ENCODE measurements at places on chromosomes 7 and 10.

GRCh38 chr10:132700156-132701098 lies 85.5 kb downstream of the NKX6-2 start:
- peak; percentile 77 for DNase-seq

GRCh38 chr10:122864194-122864592 lies 15.2 kb downstream of the FAM24B start:
- DNase-seq: peak; percentile 30

DNA sequence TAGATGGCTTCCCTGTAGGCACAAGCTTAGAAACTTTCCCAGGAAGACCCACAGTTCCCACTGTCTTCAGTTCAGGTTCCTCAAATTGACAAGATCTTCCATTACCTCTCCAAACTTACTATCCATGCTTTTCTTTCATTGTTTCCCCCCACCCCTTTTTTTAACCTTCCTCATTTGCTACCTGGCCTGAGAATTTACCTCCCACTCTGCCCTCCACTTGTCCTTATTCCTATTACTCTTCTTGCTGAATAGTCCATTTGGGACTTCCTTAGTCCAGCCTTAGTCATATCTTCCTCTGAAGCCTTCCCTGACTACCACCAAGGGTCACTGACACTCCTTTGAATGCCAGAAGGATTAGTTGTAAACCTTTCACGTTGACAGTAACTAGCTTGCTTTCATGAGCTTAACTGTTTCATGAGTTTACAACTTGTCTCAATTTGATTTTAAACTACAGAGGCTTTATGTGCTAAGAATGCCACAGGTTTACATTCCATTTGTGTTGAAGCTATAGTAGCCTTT lies 1.2 kb upstream of the CALU start:
- DNase-seq: peak; percentile 84

DNA sequence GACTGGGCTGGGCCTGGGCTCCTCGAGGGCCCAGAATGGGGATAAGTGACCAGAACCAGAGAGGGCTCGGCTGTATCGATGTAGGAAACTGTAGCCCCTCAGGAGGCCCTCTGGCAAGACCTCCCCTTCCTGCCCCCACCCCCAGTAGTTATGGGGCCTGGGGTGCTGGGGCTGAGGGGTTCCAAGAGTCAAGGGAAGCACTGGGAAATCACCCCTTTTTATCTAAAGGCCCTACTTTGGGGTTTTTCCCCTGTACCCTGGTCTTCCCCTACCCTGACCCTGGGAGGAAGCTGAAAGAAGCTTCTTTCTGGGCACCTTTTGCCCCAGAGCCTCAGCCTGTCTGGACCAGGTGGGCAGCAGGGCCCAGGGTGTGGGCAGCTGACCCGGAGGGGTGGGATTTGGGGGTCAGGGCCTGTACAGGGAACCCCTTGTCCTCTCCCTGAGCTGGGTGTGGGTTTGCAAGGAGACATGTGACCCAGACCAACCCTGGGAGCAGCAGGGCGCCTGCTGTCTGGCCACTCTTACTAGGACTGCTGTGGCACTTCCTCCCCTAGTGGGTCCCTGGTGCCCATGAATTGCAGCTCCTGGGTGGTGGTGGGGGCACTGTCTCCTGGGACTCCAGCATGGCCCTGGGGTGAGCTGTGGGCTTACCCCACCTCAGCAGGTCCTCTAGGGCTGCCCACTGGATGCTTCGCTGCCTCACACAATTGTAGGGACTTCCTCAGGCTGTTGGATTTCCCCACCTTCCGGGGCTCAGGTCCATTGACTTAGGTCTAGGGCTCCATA lies 1.5 kb downstream of the IRF5 start:
- DNase-seq: no peak

GRCh38 chr10:122329416-122329815 lies 45.1 kb upstream of the PLEKHA1 start:
- no peak for DNase-seq

DNA sequence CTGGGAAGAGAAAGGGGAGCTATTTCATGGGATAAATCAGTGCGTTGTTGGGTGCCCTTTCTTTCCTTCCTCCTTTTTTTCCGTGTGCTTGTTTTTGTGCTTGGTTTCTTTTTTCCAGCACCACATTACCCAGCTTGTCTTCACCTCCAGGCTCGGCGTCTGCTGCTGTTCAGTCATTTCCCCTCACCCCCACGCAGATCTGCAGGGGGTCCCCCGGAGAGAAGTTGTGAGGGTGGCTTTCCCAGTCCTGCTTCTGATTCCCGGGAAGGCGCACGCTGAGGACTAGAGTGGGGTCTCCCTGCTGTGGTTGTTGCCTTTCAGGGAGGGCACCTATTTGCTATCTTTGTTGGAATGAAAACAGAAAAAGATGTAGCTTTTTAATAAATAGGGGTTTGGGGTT lies 1.6 kb downstream of the CAMK1D start:
- no peak for DNase-seq

DNA sequence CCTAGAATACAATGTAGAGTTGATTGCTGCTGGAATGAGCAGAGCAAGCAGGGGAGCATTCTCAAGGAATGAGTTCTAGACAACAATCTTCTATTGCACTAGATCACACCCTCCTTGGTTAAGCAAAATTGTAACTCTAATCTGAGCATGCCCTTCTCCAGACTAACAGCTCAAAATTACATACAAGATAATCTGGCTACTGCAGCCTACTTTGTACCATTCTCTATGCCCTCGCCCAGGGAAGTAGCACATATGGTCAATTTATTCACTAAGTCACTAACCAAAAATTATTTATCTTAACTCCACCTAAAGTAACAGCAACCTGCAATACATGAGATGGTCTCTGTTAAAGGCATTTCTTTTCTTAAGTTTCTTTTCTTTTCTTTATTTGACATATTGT lies 42.5 kb upstream of the KCTD7 start:
- DNase-seq: no peak

- DNase-seq: no peak
Measured at GRCh38 chr10:97102441-97102840, 83.3 kb downstream of the SLIT1 start.

DNA sequence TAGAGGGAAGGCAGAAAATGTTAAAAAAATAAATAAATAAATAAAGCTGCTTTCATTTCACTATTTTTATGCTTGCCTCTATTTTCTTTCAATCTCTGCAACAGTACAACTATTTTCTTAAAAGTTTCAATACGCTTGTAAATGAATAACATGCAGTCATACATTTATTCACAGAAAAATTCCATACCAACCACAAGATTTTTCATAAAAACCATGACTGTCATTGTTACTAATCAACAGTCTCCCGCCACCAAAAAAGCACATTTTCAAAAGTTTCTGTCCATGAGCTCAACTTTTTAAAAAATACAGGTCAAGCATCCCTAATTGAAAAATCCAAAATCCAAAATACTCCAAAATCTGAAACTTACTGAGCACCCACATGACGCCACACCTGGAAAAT lies 5.3 kb downstream of the PARD3 start:
- DNase-seq: no peak

DNA sequence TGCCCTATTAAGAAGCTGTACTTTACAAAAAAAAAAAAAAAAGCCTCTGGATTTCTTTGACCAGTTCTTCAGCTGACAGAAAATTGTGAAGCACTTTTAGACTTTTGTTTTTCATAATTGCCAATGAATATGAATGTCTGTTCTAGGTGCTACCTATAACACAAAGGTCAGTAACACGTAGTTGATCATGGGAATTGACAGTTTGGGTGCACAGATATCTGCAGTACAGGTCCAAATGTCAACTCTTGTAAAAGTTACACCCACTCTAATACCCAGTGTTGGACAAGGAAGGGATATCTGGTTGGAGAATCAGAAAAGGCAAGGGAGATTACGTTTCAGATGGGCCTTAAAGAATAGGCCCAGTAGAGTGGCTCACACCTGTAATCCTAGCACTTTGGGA lies 1.8 kb downstream of the REEP3 start:
- no peak for DNase-seq

DNA sequence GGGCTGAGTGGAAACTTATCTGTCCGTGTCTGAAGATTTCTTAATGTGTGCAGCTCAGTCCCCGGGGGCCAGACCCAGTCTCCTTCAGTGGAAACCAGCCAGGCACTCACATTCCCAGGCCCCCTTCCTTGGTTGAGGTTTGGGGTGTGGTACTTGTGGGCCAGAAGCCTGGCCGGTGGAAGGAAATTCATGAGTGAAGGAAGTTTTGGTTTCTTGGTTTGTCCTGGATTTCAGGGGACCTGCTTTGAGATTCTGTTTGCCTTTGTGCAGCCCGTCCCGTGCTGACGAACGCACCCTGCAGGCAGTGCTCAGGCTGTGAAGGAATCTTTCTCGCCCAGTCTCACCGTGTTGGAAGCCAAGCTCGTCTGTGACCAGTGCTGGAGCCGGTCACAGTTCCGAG lies 2.9 kb downstream of the INPP5A start:
- peak; percentile 59 for DNase-seq

GRCh38 chr10:110425684-110426293 lies 71.9 kb upstream of the DUSP5 start:
- DNase-seq: no peak

DNA sequence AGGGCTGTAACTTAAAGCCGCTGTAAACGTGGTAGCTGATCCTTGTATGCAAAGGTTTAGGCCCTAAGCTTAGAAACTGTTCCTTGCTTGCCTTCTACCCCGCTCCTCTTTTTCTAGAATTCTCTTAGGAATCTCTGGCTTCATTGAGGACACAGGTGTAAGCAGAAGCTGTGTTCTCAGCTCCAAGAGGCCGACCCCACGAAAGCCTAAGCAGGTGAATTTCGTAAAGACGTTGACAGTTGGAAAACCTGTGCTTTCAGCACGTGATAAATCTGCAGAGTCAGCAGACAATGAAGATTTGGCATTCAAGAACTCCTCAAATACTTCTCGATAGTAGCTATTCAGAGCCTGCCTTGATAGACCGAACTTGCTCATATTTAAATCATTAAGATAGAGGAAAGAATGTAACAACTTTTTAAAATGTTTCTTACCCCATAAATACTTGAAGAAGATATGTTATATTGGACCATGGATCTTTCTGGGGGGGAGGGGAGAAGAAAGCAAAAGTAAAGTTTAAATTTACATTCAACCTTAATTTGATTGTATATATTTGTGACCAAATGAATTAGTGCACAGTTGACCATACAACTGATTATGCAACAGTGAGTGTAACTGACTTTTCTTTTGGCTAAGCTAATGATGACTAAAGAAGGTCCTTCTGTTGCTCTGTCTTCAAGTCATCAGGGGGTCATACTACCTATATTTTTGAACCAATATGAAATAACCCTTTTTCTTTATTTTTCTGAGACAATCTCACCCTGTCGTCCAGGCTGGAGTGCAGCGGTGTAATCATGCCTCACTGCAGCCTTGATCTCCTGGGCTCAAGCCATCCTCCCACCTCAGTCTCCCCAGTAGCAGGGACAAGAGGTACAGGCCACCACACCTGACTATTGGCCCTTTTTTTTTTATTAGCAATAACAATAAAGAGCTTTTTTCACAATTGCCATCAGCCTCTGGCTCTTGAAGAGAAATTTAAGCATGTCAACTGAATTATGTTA lies 1.2 kb upstream of the GDI2 start:
- no peak for DNase-seq

DNA sequence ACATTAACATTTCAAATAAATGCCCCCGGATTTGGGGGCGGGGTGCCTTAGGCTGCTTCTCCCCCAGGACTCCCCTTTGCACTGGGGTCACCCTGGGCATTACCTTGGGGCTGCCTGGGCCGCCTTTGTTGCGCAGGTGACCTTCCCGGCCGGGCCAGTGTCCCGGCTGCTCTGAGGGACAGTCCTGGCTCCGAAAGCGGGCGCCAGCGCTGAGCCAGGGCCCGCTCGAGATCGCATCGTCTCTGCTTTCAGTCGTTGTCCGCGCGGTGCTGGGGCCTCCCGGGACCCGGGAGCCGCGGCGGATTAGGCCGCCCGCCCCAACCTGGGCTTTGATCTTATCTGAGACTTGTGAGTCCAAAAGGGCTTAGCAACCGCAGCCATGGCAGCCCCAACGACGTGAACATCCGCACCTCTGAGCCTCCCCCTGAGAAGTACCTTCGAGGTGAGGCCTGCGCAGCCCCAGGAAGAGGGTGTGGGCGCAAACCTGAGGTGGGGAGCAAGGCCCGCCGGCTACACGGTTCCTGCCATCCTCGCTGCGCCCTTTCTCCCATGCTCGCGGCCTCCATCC lies 14.8 kb upstream of the WAPL start:
- no peak for DNase-seq

DNA sequence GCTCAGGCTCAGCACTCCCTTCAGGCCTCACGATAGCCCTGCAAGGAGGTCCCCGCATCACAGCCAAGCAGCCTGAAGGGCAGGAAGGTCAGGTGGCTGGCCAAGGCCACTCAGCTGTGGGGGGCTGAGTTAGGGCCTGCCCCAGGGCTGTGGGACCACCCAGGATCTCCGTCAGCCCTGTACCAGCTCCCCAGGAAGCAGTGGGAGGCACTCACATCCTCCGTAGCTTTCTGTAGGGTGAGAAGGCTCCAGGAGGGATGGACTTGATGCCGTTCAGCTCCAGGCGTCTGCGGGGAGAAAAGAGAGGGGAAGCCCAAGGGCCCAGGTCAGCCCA lies 125.9 kb downstream of the SLIT1 start:
- DNase-seq: no peak

DNA sequence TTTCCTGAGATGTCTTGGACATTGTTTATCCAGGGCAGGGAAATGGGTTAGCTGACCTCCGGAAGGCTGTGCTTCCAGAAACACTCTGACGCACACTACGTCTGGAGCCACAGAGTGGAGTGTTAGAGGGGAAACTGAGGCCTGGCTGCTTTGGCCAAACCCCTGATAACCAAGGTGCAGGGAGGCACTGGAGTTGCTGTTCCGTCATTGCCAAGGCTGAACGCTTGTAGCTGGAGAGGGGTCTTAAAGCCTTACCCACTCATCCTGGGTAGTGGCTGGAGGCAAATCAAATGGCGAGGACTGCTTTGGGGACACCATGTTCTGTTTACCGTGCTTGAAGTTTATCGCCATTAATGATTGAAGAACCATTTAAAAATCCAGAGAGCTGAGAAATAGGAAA lies 604.1 kb upstream of the FOXK1 start:
- no peak for DNase-seq

DNA sequence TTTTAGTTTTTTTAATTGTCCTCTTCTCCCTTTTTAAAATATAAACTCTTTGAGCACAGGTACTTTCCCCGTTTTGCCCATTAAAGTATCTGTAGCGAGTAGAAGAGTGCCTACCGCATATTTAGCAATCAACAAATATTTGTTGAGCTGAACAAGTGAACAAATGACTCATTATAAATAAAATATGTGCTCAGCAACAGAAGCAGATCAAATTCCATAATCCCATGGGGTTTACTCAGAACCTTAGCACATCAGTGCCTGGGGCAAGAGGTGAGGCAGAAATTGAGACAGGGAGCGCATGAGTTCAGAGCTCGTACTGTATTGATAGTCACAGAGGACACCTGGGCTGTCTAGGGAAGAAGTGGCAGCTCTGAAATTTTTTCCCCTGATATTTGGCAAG lies 161.0 kb downstream of the SEM1 start:
- DNase-seq: no peak

- peak; percentile 91 for DNase-seq
Measured at GRCh38 chr7:104883718-104884452, 130.1 kb upstream of the KMT2E start.

- peak; percentile 30 for DNase-seq
Measured at GRCh38 chr7:6284055-6284400, 11.6 kb upstream of the CYTH3 start.

- no peak for DNase-seq
Measured at GRCh38 chr7:91358303-91358702, 94.1 kb downstream of the FZD1 start.

- DNase-seq: peak; percentile 73
Measured at GRCh38 chr10:35412003-35412723, 75.9 kb downstream of the CCNY start.

- no peak for DNase-seq
Measured at GRCh38 chr10:91312382-91312733, 91.9 kb downstream of the PCGF5 start.
